ENCODE measurements at places on chromosomes 16 and 17.
A peak's percentile ranks its signal among the peaks of the same experiment; 100 is the strongest.

DNA sequence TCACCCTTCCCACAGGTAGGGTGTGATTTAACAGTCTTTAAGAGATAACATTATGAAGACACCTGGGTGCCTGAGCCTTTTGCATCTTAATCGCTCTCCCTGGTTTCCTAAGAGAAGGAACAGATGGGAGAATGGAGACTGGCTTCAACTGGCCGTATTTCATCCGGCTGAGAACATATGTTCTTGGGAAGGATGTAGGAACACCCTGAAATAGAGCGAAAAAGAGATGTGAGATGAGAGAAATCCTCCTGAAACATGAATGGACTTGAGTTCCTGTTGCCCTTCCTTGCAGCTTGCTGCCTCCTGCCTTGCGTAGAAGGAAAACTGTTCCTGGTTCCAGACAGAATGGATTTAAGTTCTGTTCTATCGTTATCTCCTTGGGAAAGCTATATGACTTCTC, 385.4 kb upstream of the RBFOX1 start:
- no peak for DNase-seq

DNA sequence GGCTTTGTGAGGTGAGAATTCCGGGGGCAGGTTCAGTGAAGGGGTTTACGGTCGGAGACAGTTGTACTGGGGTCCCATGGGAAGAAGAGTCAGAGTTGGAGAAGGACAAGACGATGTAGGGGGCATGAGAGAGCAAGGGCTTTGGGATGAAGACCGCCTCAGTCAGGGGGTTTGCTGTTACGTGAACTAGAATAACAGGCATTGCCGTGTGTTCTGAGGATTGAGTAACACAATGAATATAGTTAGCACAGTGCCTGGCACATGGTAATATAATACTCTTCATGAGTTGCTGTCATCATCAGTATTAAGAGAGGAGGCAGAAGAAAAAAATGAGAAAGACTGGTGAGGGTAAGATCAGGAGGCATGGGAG, 577 bp downstream of the ZNF646 start:
- no peak for DNase-seq

DNA sequence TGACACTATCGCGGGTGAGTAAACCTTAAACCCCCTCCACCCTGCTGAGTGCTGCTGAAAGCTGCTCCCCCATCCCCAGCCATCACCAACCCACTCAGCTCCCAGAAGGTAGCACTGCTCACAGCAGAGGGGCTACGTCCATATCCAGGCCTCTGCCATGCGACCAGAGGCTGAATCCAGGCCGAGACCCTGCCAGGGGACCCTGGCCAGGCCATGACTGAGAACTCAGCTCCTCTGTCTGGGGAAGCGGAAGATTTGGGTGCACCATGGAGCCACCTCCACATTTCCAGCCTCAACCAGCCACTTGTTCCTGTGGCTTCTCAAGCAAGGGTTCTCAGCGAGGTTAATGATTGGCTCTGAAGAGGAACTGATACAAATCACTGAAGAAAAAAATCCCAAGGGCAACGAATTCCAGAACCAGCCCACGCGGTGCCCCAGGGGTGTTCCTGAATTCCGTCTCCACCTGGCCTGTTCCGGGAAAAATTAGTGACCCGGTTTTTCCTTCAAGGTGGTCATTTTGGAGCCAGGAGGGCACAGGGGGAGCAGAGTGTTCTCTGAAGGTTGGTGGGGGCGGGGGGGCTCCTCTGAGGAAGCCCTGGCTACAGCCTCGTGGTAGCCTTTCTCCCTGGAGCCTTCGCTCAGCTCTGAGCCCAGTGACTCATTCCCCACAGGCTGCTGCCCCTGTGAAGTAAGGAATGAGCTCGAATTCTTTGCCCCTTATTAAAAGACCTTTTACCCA, 9.3 kb upstream of the SLC16A5 start:
- peak; percentile 79 for DNase-seq

DNA sequence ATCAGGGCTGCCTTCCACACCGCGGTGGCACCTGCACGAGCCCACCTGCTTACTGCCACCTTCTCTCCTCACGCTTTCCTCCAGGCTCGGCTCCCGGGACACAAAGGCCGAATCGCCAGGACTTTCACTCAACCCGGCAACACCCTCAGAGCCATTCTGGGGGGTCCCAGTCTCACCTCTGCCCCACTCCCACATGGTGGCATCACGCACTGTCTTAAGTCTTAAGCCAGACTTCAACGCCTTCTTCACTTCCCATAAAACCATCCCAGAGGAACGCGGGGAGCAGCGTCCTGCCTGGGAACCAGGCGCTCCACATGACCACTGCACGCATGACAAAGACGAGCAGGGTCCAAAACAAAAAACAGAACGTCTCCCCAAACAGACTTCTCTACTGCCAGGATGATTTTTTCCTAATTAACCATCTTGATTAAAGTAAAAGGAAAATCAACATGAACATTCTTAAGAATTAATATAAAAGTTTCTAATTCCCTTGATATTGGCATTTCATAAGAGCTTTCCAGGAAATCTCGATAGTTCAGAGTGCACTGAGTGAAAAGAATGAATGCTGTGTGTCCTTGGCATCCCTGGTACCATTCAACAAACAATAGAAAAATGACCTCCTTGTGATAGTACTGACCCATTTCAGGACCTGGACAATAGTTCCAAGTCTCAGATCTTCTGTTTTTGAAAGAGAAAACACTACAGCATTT, 2.6 kb downstream of the CANT1 start:
- DNase-seq: no peak

GRCh38 chr17:10229181-10229580, 30.8 kb upstream of the GAS7 start:
- peak; percentile 11 for DNase-seq

DNA sequence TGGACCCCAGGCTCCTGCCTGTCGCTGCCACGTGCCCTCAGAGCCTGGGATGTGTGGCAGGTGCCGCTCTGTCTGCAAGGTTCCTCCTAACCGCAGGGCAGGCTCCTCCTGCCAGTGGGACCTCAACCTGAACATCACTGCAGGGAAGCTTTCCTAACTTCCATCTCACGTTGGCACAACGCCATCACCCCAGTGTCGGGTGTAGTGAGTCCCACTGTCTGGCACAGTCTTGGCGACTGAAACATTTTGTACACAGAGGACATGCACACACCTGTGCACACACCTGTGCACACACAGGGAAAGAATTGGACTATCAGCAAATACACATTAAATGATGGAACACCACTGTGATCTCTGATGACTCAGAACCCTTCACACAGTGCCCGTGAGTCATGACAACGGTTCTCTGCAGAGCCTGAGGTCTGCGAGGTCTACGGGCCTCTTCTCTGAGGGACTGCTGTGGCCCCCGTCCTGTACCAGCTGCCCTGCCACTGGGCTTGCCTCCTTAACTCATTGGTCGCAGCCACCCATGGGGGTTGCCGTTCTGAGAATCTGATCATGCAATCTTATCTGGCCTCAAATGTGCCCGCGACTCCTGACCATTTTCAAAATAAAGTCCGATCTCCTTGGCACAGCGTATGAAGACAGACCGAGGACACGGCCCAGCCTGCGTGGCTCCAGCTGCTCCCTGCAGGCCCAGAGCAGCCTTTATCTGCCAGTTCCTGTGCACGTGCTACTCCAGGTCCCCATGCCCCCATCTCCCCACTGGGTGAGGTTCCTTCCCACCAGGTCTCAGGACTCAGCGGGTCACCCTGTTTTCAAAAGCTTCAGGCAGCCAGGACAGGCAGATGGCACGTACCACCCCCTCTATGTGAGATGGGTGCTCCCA, 7.6 kb downstream of the CCDC57 start:
- peak; percentile 62 for DNase-seq

- no peak for DNase-seq
Observed at GRCh38 chr16:23015580-23015979, 133.7 kb downstream of the USP31 start.
